ENCODE measurements at places on chromosomes 13 and 19.

DNA sequence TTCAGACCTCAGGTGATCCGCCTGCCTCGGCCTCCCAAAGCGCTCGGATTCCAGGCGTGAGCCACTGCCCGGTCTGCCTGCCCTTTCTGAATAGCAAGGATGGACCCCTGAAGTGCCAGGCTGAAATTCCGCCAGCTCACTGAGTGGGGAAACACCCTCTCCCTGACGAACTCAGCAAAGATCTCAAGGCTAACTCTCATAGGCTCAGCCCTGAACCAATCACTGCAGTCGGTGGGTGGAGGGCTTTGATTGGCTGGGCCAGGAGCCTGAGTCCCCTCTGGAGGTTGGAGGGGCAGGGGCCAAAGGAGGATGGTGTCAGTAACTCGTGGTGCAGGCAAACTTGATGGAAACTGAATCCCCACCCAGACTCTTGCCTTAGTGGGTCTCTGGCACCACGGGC, 11.2 kb upstream of the COMP start:
- no peak for DNase-seq

- peak; percentile 34 for DNase-seq
These were observed 113.2 kb downstream of the TM9SF2 start for GRCh38 chr13:99614465-99614885.

- peak; percentile 7 for DNase-seq
These were observed 487 bp downstream of the FLT1 start for GRCh38 chr13:28494504-28494777.

DNA sequence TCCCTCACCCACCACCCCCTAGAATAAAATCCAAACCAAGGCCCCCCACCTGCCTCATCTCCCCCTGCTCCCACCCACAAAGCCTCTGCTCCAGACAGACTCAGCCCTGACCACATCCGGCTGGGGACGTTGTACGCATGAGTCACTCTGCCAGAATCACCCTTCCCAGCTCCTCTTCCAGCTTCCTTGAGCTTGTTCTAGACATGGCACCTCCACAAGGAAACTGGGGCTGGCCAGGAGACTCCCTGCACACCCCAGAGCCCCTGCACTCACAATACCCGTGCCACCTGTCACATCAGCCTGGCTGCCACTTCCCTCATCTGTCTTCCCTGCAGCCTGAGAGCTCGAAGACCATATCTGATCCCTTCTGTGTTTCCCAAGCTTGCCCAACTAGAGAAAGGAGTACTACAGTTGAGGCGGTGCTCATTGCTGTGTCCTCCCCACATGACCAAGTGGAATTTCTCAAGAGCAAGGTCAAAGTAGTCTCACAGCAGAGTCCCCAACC, 9.7 kb downstream of the DEDD2 start:
- DNase-seq: peak; percentile 71

DNA sequence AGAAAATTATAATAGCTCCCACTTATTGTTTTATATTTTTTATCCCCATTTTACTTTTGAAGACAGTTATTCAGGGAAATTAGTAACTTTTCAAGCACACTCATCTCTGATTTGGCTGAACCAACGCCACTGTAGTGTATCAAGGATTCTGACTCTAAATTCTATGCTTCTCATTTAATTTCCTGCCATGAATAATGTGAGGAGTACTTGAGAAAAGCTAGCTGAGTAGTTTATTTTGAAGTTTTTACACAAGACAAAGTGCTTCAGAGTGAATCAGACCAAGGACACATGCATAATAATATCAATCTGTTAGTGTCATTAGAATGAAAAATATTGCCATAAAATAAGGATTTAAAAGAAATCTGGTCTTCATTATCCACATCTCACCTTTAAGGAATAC, 329.9 kb downstream of the SLITRK6 start:
- no peak for DNase-seq

- DNase-seq: no peak
These were observed 324.1 kb upstream of the KLHL1 start for GRCh38 chr13:70432276-70432805.

- no peak for DNase-seq
These were observed 150.2 kb downstream of the ZNF536 start for GRCh38 chr19:30522341-30522740.

GRCh38 chr13:60689571-60689970, 292.6 kb downstream of the TDRD3 start:
- DNase-seq: no peak

DNA sequence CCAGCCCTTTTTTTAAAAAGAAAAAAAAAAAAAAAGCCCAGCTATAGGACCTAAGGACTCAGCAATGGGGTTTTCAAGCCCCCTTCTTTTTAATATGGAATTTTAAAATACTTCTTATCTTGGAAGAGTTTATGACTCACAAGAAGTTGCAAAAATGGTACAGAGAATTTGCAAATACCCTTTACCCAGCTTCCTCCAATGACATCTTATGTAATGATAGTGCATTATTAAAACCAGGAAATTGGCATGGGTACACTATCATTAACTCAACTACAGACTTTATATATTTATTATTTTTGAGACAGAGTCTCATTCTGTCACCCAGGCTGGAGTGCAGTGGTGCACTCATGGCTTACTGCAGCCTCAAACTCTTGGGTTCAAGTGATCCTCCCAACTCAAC, 16.1 kb downstream of the TMEM38A start:
- no peak for DNase-seq

- DNase-seq: no peak
These were observed 130.4 kb downstream of the DPF1 start for GRCh38 chr19:38093587-38093986.

DNA sequence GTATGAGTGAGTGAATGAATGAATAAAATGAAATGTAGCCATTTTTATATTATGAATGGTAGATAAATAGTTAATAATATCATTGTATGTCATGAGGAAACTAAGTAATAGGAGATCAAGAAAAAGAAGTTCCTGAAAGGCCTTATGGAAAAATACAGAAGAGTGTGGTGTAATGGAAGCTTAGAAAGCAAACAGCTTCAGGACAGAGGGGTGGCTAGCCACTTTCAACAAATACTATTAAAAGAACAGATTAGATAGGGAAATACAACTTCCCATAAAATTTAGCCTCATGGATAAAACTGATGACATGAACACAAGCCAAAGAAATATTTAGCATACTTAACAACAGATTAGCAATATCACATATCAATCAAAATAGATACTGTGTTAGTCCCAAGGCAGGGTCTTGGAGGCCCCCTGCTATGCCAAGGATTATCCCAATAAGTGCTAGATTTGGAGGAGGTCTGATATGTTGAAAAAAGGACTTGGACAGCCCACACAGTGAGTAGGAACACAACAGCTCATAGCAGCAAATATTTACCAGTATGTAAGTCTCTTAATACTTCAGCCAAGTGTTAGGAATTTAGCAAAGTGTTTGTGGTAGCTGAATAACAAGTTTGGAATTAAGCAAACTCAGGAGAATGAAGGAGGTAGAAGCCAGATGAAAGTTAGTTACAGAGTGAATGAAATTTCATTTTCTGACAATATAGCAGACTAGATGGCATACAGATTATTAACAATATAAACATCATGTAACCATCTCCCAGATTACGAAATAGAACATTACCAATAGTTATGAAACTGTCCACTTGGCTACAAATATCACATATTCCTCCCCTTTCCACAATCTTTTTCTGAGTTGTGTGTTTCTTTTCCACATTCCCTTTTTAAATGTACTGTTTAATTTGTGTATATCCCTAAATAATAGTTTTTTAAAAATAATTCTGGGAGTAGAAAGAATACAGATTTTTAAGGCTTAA, 1632.0 kb downstream of the PCDH9 start:
- DNase-seq: peak; percentile 92

GRCh38 chr19:461721-462551, 1.1 kb upstream of the SHC2 start:
- DNase-seq: no peak

- DNase-seq: peak; percentile 57
These were observed 26.5 kb downstream of the SH3GL1 start for GRCh38 chr19:4373601-4374497.

DNA sequence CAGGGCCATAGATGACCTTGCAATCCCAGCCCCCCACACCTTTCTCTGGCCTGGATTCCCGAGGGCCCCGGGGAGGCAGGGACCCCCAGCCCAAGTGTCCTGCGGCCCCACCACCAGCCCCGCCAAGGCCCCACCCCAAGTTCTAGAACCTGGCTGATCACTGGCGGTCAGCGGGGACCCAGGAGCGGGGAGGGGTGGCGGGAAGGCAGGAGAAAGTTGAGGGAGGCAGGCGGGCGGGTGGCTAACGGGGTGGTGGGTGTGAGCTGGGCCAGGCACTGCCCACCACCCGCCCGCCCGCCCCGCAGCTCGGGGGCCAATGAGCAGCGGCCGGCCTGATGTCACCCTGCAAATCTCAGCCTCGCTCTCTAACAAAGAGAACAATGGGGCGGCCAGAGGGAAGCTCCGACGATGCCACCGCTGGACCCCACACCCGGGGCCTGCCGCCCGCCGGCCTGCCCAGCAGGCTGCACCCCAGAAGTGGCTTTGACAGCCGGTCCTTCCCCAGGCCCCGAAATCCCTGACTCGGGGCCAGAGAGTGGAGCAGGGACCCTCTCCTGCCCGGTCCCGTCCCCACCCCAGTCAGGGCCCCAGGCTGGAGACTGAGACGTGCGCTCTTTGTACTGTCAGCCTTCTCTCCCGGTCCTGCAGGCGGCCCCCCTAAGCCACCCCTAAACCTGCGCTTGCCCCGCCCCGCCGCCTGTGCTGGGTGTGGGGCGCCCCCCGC, 1.6 kb downstream of the MEX3D start:
- DNase-seq: peak; percentile 85

GRCh38 chr19:3980353-3981251, 4.7 kb downstream of the EEF2 start:
- DNase-seq: no peak

DNA sequence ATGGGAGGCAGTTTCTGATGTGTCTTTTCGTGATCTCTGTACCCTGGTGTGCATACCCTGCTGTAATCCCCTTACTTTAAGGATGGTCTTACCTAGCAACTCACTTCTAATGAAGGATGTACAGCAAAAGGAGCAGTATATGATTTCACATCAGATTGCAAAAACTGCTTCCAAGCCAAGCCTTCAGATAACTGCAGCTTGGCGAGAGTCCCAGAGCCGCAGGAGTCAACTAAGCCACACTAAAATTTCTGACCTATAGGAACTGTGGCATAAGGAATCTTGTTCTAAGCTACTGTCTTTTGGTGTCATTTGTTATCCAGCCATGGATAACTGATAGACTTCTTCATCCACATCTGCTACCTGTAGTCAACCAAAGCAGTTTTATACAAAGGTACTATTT, 496.7 kb downstream of the GPC6 start:
- peak; percentile 29 for DNase-seq

DNA sequence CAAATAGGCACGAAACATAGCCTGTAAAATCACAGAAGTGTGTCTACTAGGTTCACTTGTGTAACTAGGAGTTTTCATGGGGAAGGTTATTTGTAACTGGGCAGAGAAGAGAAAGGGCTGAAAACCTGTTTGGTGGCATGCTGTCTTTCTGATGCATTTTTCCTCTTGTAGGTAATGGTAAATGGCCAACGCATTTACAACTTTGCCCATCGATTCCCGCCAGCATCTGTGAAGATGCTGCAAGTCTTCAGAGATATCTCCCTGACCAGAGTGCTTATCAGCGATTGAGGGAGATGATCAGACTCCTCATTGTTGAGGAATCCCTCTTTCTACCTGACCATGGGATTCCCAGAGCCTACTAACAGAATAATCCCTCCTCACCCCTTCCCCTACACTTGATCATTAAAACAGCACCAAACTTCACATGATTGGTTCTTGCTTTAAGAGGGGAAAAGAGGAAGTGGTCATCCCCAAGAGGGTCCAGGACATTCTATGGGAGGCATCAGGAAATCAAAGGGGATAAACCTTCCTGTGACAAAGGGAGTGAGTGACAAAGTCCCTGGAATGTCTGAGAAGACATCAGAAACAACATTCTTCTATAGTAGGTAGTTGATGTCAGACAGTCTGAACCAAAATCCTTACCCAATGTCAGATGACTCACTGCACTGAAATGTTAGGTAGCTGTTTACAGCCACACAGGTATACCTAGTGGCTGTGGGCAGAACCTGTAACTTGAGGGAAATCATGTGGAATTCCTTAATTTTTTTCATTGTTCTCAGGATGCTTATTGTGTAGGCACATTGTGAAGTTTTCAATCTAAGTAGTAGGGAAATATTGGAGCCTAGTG, 5.0 kb downstream of the LGALS14 start:
- no peak for DNase-seq

GRCh38 chr13:33438918-33439317, 153.4 kb upstream of the STARD13 start:
- no peak for DNase-seq

- DNase-seq: peak; percentile 88
These were observed 750 bp upstream of the GPR108 start for GRCh38 chr19:6737873-6738786.

DNA sequence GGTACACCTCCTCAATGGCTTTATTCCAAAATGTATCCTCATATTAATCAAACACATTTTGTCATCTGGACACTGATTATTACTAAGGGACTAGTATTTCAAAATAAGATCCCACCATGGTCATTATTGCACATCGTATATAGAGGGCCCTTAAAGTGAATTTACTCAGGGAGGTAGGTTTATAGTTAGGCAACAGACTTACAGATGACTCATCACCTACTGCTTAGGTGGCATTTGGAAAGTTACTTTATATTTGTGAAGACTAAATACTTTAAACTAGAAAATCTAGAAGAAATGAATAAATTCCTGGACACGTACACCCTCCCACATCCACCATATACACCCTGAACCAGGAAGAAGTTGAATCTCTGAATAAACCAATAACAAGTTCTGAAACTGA, 353.0 kb downstream of the KCTD12 start:
- DNase-seq: no peak

- no peak for DNase-seq
These were observed 166.9 kb downstream of the DCLK1 start for GRCh38 chr13:35964011-35964862.

DNA sequence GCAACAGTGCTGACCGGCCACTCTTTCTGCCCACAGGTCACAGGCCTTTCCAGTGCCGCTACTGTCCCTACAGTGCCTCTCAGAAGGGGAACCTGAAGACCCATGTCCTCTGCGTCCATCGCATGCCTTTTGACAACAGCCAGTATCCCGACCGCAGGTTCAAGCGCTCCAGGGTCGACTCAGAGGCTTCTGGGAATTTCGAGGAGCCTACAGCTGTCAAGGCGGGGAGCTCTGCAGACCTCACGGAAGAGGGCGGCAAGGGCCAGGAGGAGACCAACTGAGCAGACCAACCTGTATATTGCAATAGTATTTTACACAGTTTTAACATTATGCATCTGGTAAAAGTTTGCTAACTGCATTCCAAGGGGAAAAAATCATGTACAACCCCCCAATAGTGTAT, 338.5 kb downstream of the ZNF536 start:
- DNase-seq: no peak

GRCh38 chr19:23788411-23788810, 29.7 kb upstream of the ZNF681 start:
- DNase-seq: no peak

DNA sequence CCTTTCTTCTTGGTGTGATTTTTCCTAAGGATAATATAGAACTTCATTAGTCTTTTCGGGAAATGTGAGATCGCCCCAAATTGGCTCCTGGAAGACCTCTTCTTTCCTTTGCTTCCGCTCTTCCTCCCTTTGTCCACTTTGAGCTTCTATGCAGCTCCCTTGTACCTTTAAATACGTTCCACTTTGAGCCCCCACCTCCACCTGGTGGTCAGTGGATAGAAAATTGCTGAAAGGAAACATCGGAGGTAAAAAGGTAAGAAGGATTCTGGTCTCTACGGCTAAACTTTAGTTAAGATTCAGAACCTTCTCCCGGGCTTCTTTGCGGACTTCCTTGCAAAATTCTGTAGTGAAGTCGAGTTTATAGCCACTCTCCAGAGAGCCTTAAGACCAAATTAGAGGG, 55.0 kb upstream of the TM9SF2 start:
- DNase-seq: no peak

GRCh38 chr13:69109891-69110525, 997.6 kb upstream of the ATXN8OS start:
- no peak for DNase-seq
